ENCODE measurements at places on chromosomes 4 and X.

DNA sequence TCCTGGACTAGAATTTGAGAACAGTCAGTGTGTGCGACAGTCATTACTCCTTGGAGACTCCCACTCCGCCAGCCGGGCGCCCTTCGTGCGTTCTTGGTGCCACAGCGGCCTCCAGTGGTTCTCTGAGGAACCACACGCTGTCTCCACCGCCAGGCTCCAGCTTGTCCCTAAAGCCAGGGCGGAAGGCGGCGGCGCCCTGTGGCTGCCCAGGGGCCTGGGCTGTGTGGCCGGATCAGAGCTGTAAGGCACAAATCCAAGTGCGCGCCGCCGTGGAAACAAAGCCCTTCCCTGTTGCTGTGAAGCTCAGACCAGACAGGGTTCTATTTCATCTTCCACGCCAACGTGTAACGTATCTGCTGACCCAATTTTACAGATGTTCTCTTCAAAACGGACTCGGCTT, 34.2 kb downstream of the IDS start:
- peak; percentile 66 for DNase-seq

DNA sequence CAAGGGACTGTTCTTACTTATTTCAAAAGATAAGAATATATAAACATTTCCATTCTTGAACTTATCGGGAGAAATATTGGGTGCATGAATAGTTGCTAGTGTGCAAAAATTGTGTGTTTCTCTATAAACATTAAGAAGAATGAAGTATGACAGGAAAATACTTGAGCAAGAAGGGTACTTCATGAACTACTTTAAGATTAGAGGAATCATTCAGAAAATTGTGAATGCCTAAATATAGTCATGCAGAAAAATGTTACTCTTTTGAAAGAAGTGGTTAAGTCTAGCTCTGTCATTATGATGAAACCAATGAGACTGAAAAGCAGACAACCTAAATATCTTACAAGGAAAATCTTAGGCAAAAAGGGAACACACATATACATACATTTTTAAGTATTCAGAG, 207.8 kb upstream of the PCDH18 start:
- DNase-seq: no peak

DNA sequence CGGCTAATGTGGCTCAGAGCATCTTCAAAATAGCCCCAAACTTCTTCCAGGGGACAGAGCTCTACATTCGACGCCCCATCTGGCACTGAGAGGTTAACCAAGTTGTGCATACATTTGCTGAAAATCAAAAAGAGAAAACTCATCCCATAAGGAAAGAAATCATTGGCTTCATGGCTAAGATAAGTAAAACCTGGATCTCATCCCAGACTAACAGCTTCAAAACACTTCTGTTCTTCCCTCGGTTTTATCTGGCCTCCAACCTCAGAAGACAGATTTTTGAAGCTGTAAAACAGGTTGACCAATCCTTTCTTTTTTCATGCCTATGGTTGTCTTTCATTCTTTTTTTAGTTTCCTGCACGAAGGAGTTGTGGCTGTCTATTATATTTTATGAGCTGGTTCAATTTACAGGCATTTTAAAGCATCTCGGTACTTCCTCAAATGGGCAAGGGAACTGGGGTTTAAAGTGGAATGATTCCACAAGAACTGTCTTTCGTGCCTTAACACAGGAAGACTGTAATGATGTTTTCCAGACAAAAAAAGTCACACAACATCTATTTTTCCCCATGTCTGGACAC, 107.6 kb downstream of the DLG3 start:
- DNase-seq: no peak

GRCh38 chr4:182496408-182496807, 253.2 kb downstream of the TENM3 start:
- no peak for DNase-seq

DNA sequence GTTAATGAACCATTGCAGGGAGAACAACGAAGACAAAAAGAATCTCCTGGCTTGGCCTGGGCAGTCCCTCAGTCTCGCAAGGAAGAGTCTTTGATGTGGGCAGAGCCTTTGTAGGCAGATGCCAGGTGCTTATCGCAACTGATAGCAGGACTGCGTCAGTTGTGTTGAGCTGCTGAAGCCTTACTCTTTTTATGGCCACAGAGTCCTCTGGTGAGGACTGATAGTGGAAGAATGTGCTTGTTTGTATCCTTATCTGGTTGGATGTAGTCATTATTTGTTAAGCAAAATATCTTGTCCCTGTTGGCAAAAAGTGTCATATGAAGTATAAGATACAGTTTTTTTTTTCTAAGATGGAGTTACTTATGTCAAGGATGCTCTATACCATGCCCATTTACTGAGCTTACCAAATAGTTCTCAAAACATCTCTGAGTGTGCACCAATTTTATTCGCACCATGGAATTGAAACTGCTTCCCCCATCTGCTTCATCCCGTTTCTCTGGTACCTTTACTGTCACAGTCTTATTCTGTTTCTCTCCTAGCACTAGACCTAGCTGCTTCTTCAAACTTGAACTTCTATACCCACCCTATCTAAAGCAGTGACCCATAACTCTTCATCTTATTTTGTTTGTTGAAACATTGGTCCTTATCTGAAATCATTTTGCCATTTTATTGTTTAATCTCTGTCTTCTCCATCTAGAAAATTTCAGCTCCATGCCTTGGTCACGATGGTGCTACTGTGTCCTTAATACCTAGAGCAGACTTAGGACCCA, 47.0 kb upstream of the SPRY1 start:
- DNase-seq: no peak

DNA sequence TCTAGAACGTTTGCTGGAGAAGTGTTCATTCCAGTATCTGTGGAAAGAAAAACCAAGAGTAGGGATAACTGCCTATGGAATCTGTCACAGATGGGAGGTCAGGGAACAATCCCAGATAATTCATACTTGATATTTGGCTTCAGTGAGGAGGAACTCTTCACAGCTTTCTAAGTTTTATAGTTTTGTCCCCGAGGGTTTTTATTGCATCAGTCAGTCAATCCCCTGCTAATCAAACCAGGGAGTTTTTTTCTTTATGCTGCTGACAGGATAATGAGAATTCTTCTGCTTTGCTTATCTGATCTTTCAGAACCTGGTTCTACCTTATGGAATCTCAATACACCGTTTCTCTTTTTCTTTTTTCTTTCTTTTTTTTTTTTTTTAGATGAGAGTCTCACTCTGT, 633 bp upstream of the TRIML2 start:
- DNase-seq: no peak

- DNase-seq: no peak
Measured at GRCh38 chrX:151359341-151359740, 37.7 kb upstream of the VMA21 start.

DNA sequence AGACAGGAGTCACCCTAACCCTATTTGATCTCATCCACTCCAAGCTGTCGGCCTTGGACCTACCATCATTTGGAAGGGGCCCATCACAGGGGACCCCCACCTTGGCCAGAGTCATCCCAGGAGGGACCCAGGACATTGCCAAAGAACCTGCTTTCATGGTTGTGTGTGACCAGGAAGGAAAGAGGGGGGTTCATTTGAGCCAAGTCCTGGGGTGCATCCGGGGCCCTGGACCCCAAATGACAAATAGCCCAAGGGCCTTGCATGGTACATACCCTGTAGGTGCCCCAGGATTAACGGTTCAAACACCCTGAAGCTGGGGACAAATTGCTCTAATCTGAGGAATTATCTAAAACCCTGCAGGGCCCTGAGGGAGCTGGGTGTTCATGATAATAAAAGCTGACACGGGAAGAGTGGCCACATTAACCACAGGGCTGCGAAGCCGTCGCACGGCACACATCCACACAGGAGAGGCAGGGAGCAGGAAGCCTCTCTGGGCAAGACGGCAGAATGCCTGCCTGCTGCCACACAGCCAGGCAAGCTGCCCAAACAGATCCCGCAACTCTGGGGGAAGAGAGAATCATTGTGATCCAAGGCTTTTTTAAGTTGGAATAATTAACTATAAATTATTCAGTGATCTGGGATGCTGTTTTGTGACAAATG, 28.2 kb upstream of the PPP2R2C start:
- no peak for DNase-seq

DNA sequence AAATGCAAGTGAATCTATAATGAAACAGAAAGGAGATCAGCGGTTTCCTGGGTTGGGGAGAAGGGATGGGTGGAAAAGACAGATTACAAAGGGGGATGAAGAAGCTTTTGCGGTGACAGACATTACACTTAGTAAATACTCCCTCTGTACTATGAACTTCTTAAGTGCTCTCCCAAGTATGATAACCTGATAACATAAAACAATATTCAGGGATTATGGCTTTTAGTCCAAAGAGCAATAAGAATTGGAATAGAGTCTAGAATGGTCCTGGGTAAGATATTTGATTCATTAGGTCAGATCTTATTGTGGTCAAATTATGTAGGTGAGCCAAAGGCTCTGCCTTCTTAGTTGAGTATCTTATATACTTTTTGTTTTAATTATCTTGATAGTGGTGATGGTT, 9.2 kb downstream of the LRRC66 start:
- no peak for DNase-seq

DNA sequence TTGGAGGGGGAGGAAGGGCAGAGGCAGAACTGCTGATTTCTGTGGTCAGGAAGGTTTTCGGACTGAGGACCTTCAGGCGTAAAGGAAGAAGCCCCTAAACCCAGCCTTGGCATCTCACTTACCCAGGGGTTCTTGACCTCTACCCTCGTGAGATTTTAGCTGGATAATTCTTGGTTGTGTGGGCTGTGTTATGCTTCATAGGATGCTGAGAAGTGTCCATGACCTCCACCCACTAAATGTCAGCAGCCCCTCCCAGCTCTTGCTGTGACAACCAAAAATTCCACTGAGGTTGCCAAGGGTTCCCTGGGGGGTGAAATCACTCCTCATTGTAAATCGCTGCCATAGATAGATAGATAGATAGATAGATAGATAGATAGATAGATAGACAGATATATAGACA, 5.8 kb upstream of the CRLF2 start:
- no peak for DNase-seq

GRCh38 chr4:10773010-10773409, 88.4 kb upstream of the CLNK start:
- DNase-seq: no peak

GRCh38 chr4:170047771-170048354, 21.7 kb upstream of the MFAP3L start:
- peak; percentile 73 for DNase-seq

DNA sequence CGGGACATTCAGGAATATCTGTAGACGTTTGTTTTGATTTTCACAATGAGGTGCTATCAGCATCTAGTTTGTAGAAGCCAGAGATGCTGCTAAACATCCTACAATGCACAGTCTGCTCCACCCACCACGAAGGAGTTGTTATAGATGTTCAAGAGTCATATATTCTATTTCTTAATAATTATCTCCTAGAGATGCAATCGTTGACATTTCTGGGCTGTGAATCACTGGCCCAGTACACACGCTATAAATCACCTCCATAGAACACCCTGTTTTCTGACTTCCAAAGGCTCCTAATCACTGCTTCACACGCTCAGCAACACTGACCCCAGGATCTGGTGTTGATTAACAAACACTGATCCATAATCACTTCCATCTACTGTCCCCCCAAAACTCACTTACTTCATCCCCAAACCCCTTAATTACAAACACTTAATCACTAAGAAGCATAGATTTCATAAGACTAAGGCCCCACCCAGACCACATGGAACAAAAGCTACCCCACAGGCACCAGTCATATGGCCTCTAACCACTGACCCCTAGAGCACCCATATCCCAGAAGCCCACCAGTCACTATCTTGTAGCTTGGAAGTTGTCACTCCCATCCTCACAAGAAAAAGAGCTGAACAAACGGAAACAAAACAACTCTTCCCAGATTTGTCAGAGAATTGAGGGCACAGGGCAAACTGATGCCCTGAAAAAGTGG, 31.7 kb upstream of the ZNF41 start:
- DNase-seq: no peak

- no peak for DNase-seq
Measured at GRCh38 chr4:3449574-3450534, 8.1 kb downstream of the HGFAC start.

GRCh38 chrX:16826207-16826606, 39.9 kb downstream of the TXLNG start:
- DNase-seq: no peak

DNA sequence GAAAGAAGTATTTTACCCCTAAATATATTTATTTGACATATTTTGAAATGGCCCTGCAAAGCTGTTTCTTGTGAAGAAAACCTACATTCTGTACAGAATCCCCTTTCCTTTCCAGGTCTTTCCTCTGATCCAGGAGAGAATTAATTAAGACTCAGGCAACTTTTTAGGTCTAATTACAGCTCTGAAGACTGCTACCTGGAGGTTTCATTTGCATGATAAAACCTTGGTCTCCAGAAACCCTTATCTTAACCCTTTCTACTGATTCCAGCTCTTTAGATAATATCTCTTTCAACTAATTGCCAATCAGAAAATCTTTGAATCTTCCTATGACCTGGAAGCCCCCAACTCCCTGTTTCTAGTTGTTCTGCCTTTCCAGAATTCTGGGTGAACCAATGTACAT, 224.0 kb downstream of the FAM47A start:
- no peak for DNase-seq

DNA sequence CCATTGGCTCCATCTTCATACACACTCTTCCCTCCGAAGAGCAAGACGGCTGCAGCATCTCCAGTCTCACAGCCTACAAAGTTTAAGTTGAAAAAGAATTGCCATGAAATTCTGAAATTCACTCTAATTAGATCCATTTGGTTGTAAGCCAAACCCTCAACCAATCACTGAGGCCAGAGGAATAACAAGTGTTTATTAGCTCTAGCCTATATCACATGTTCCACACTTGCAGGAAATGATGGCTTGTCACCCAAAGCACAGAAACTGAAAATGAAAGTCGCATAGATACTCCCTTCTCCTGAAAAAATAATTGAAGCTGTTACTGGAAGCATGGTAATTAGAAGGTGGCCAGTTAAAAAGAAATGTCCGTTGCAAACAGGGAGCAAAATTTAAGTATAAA, 1071.8 kb downstream of the CCSER1 start:
- DNase-seq: no peak

- DNase-seq: no peak
Measured at GRCh38 chr4:8322794-8323704, 53.5 kb downstream of the HTRA3 start.

DNA sequence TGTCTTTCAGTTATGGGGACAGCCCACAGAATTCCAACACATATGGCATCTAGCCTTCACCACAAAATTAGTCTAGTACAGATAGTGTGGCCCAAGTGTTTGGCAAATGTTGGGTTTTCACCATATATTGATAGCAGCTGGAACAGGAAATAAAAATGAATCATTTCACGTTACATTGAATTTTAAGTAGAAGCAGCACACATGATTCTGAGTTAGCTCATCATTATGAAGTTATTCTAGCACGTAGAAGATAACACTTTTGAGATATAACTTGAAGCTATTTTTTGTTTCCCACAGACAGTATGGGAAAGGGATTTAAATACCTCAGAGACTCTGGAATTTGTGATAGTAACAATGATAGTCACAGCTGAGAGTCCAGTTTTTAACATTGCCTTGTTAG, 118.7 kb downstream of the FAT4 start:
- DNase-seq: no peak

GRCh38 chr4:67131224-67131623, 414.1 kb downstream of the CENPC start:
- no peak for DNase-seq

GRCh38 chr4:111417521-111417920, 727.7 kb upstream of the FAM241A start:
- no peak for DNase-seq
